Effector CD4-positive, alpha-beta T cell (primary cell): ENCODE measurements at places on chromosomes 2 and 18.

- DNase-seq, result no peak
Observed at GRCh38 chr18:34084635-34085034, 140.1 kb downstream of the NOL4 start.

GRCh38 chr2:20649976-20650375 lies 922 bp downstream of the HS1BP3 start:
- DNase-seq, result no peak

- no peak for DNase-seq
Observed at GRCh38 chr2:105782123-105782522, 37.4 kb downstream of the NCK2 start.

DNA sequence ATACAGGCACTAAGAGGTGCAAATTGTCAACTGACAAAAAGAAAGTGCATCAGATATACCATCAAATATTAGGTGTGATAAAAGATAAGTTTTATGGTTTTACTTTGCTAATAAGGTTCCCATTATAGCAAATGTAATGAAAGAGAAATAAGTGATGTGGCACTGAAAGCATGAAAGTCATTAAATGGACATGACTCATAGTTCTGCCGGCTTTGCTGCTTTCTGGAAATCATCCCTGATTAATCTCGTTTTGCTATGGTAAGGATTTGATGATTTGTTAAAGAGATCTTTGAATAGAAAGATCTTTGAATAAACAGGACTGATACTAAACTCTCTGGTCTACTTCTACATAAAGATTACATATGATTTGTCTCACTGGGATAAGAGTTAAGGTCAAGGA lies 72.7 kb downstream of the CLIP4 start:
- DNase-seq, result no peak

GRCh38 chr2:192877159-192877558 lies 682.4 kb upstream of the TMEFF2 start:
- no peak for DNase-seq

DNA sequence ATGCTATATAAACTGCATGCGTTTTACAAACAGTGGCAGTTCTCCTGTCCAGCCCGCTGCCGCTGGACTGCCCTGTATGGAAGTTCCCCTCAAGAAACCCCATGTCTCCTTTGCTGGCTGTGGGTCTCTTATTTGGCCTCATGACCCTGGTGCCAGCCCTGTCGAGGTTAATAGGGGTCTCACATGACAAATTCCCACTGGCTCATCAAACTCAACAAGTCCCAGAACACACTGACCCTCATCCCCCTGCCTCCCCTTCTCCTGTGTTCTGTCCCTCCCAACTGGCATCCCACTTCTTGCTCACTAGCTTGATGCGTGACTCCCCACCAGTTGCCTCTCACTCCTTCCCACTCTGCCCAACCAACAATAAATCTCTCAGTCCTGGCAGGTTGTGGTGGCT lies 137.6 kb upstream of the HS6ST1 start:
- no peak for DNase-seq

DNA sequence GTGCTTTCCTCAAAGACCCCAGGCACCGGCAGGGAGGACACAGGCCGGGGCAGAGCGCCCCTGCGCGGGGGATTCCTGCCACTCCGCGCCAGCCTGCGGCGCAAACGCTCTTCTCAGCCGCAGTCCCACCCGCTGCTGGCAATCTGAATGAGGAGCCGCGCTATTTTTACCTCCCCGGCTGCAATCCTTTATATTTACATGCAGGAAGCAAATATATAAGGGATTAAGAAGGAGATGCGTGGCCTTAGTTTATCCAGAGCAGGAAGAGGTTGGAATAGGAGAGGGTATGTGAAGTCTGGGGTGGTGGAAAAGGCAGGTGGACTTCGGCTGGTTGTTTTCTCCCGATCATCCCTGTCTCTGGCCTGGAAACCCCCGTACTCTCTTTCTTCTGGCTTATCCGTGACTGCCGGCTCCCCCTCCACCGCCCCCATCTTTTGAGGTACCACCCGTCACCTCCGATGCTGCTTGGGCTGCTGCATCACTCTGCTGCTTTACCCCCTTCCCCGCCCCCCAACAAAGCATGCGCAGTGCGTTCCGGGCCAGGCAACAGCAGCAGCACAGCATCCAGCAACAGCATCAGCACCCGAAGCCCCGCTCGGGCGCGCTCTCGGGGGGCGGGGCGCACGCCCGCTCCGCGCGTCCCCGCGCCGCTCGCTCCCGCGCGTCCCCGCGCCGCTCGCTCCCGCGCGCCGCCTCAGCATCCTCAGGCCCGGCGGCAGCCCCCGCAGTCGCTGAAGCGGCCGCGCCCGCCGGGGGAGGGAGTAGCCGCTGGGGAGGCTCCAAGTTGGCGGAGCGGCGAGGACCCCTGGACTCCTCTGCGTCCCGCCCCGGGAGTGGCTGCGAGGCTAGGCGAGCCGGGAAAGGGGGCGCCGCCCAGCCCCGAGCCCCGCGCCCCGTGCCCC lies at the start of gene ADAM23:
Gene ADAM23 (plus strand): TSS at position 700 of the 902 bp plus-strand sequence. CDS start 335 bp downstream, outside the sequence.
- peak; percentile 14 for DNase-seq

DNA sequence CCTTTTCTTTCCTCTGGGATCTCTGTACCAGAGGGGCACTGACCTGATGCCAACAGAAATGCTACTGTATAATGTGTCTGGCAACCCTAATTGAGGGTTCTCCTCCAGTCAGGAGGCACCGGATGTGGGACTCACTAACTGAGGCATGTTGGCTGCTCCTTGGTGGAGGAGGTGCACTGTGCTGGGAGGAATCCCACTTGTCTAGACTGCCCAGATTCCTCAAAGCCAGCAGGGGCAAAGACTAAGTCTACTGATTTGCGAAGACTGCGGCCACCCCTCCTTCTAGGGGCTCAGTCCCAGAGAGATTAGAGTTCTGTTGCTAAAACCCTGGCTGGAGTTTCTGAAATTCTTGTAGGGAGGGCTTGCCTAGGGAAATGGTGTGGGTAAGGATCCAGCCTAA lies 1192.1 kb downstream of the DPP10 start:
- DNase-seq, result no peak

- no peak for DNase-seq
Observed at GRCh38 chr2:179551539-179552045, 287.0 kb upstream of the SESTD1 start.

- no peak for DNase-seq
Observed at GRCh38 chr2:15693926-15694588, 102.4 kb downstream of the DDX1 start.

GRCh38 chr18:77108001-77108692 lies 24.4 kb downstream of the MBP start:
- no peak for DNase-seq

- no peak for DNase-seq
Observed at GRCh38 chr2:114192362-114192761, 250.1 kb upstream of the DPP10 start.

GRCh38 chr2:8526403-8526696 lies 155.5 kb upstream of the ID2 start:
- no peak for DNase-seq

DNA sequence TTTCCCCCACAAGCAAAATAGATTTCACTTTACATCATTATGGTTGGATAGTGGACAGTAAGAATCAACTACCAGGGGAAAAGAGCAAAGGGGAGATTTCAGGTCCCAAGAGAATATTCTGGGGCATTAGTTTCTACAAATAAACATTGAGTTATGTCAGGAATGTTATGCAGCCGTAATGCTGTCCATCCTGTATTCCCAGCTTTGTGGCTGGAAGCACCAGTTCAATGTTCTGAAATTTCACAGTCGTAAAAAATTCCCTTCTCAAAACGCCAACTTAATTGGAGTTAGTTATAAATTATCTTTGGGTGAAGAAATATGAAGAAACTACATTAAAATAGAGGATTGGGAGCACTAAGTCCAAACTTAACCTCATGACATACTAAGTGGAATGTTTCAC lies 141.5 kb upstream of the FIGN start:
- DNase-seq, result no peak

- no peak for DNase-seq
Observed at GRCh38 chr2:216789081-216789480, 70.8 kb downstream of the TNP1 start.

DNA sequence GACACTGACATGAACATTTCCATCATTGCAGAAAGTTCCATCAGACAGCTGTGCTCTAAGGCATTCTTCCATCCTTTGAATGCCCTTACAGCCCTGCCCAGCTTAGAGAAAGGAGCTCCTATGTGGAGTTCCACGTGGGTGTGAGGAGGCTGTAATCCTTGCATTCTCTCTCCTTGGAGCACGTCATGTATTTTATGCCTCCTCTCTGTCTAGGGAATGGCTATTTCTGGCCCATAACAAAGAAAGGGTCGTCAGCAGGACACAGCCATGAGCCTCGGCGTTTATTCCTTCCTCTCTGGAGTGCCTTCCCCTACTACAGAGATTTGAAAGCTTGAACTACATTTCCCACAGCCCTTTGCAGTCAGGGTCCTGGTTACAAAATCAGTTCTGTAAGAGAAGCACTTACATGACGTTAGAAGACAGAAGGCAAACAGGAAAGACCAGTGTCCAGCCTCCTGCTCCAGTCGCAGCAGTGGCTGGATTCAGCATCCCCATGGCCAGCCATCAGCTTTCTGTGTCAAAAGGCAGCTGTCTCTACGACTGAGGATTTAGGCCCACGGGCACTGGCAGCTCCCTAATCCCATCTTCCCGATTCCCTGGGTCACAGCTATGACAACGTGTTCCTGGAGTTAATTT lies 234.9 kb downstream of the TFCP2L1 start:
- DNase-seq, result no peak

DNA sequence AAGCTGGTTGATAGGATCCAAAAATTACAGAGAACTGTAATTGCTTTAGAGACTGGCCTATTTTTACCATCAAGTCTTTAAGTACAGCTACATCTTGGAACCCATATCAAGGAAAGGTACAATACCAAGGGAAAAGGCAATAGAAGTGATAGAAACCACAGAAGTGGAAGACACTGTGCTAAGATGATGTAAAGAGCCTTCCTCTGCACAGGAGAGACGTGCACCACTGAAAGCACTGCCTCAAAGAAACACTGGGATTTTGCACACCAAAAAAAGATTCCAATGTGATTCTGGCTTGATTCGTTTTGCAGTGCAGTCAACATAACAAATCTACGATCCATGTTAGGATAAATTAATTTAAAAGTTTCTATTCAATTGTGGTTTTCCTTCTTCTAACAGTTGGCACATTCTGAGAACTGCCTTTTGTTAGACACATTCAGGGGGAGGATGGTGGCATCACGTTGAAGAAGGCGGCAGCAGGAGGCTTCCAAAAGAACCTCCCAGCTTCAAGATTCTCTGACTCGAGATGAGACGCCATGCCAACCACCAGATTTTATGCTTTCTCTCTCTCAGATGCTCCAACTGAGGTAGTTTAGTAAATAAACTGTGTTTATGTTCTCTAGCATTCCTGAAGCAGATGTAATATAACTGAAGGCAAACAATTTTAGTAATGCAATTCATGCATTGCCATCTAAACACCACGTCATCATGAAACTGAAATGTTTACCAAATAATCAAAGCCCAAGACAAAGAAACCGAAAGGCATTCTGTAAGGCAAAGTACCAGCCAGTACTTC lies 102.9 kb downstream of the BCL2 start:
- DNase-seq, result no peak

DNA sequence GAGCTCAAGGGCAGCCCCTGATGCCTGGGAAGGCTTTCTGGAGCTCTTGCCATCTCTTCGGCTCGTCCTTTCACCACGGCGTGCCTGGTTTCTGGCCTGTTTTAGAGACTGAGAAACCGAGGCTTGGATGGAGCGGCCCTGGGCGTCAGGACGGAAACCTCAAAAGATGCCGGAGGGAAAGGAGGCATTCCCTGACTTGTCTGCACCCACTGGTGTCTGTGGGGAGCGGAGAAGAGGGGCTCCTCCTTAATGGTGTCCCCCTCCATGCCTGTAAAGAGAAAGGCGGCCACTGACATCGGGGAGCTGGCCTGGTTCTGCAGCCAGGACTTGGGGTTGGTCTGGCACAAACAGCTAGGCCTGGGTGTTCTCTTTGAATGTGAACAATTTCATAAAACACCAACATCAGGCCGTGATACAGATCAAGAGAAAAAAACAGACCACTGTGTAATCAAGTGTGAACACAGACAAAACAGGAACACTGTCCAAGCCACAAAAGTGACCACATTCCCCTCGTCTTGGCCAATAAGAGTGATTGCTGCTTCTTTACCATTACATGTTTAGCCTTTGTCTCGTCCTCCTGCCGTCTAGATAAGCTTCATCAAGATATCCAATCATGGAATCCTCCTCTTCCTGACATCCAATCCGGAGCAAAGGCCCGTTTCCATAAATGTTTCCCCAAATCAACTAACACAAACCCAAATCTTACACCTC lies 633 bp upstream of the ILKAP start:
- DNase-seq, result peak; percentile 7

GRCh38 chr2:205717999-205718398 lies 35.7 kb downstream of the NRP2 start:
- DNase-seq, result no peak

DNA sequence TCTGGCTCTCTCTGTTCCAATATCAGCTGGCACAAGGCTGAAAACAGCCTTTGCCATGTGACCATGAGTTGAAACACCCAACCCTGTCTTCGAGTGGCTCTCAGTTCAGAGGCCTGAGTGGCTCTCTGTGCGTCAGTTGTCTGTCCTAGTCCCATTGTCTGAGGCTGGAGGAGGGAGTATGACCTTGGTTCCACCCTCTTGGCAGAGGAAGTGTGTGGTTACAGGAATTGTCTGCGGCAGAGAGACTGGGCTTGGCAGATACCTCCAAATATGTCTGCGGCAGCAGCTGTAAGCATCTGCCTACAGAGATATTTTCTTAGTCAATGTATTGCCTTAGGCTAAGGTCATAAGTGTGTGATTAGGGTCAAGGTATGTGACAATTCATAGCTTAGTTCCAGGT lies 32.6 kb downstream of the CNGA3 start:
- no peak for DNase-seq

DNA sequence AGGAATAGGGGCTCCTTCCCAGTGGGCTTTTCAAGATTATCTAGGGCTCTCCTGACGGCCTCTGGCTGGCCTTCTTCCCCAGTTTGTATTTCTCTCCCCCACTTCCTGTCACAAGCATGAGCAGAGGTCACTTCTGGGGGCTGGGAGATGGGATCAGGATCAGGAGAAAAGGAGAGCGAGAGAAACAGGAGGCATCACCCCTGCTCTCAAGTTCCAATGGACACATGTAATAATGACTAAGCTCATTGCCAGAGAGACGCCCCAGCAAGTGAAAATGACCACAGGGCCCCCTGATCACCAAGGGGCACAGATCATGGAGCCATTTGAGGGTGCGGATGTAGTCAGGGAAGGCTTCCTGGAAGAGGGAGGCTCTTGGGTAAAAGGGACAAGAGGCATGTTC lies 92.1 kb downstream of the SMAD7 start:
- DNase-seq, result no peak

DNA sequence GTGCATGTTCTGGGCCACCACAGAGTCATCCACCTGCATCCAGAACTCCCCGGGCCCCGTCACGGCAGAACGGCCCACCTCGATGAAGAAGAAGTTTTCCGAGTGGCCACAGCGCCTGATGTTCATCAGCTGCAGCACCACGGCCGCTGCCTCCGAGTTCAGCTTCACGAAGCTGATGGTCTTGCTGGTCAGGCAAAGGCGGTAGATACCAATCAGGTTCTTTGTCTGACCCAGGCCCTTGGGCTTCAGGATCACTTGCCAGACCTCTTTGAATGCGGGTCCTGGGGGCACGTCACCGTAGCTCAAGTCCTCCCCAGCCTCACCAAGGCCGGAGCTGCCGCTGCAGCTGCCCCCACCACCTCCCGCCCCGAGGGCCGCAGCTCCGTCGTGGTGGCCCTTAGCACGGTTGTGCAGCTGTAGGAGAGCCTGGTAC lies 1.6 kb downstream of the IRS1 start:
- no peak for DNase-seq

- DNase-seq, result no peak
Observed at GRCh38 chr2:73889206-73889605, 3.6 kb upstream of the ACTG2 start.
